ENCODE measurements at places on chromosomes 16 and 17.

DNA sequence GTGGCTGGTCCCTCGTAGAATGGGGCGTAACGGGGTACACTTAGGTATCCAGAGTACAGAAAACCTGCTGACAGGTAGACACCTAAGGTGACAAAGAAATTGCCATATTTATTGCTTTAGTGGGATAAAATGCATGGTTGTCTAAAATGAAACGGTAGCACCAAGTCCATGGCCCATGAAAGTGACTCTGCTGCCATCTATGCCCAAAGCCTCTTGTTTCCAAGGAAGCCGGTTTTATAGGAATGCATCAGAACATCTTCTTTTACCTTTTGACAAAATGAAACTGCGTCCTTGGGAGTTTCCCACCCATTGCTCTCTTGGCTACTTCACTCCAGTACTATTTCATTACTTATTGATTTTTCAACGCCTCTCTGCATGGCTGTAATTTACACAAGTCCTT, 151.3 kb upstream of the ZFHX3 start:
- no peak for DNase-seq

- no peak for DNase-seq
Measured at GRCh38 chr17:66955821-66956220, 8.7 kb upstream of the CACNG4 start.

- no peak for DNase-seq
Measured at GRCh38 chr16:86044241-86044671, 145.3 kb downstream of the IRF8 start.

- no peak for DNase-seq
Measured at GRCh38 chr16:49455991-49456745, 82.6 kb downstream of the C16orf78 start.

DNA sequence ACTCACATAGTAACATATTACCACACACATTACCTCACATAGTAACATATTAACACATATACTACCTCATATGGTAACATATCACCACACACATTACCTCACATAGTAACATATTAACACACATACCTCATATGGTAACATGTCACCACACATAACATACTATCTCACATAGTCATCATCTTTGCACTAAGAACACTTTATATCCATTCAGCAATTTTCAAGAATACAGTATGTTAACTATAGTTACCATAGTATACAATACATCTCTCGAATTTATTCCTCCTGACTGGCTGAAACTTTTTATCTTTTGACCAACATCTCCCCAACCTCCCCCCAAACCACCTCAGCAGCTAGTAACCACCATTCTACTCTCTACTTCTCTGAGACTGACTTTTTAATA, 7.6 kb downstream of the NUDT7 start:
- DNase-seq, result no peak

- no peak for DNase-seq
Measured at GRCh38 chr17:51083981-51084380, 36.7 kb downstream of the SPAG9 start.

DNA sequence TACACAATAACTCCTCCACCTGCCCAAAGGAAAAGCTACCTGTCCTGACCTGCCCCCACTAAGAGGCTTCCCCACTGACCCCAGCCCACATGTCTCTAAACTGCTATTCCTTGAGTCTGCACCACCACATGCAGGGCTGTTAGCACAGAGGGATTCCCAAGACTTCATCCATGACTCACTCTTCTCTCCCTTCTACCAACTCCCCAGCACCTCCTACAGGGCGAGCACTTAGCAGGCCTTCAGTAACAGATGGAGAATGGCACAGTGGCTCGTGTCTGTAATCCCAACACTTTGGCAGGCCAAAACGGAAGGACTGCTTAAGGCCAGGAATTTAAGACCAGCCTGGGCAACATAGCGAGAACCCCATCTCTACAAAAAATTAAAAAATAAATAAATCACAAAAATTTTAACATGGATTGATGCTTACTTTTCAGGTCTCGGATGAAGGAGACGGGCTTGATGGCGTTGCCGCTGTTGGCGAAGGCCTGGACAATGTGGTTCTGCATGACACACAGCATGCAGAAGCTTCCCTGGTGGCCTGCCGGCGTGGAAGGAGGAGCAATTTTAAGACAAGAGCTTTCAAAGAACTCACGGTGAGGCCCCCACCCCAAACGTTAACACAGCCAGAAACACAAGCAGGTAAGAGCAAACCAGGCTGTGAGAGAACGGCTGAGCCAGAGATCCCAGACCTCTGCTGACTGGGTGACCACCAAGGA, 12.0 kb downstream of the USP36 start:
- DNase-seq, result no peak

GRCh38 chr16:58012481-58012880, 11.3 kb downstream of the USB1 start:
- DNase-seq, result no peak

DNA sequence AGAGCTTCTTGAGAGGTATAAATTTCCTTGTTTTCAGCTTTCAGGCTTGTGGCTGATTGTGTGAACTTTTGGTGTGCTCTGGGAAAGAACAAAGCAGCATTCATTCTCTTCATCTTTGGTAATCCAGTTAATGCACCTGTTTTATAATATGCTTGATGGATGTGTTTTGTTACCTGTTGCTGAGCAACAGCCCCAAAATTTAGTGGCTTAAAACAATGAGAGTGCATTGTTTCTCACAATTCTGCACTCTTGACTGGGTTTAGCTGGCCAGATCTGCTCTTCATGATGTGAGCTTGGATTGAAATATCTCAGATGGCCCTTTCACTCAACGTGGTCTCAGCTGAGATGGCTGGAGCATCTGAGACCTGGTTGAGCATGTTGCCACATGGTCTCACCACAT, 58.7 kb upstream of the NOL11 start:
- no peak for DNase-seq

DNA sequence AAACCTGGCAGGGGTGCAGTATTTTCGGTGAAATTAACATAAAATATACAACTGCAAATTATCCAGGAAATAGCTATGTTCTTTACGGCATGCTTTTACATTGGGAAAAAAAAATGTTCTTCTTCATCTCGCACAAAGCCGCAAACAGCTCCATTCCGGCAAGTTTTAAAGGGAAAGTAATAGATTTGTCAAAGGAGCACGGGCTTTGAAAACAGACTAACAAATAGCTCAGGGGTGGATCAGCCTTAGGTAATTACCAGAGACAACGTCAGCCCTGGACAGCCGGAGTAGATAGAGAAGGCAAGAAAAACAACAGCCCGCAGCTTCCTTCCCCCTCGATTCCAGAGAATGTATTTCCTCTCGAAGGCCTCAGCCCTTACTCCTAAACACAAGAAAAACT, 222.5 kb downstream of the C16orf78 start:
- DNase-seq, result no peak

- no peak for DNase-seq
Measured at GRCh38 chr16:31179219-31179746, 656 bp upstream of the FUS start.

- DNase-seq, result no peak
Measured at GRCh38 chr16:9996221-9996620, 186.0 kb downstream of the GRIN2A start.

- no peak for DNase-seq
Measured at GRCh38 chr16:89502081-89502843, 5.9 kb upstream of the SPG7 start.

DNA sequence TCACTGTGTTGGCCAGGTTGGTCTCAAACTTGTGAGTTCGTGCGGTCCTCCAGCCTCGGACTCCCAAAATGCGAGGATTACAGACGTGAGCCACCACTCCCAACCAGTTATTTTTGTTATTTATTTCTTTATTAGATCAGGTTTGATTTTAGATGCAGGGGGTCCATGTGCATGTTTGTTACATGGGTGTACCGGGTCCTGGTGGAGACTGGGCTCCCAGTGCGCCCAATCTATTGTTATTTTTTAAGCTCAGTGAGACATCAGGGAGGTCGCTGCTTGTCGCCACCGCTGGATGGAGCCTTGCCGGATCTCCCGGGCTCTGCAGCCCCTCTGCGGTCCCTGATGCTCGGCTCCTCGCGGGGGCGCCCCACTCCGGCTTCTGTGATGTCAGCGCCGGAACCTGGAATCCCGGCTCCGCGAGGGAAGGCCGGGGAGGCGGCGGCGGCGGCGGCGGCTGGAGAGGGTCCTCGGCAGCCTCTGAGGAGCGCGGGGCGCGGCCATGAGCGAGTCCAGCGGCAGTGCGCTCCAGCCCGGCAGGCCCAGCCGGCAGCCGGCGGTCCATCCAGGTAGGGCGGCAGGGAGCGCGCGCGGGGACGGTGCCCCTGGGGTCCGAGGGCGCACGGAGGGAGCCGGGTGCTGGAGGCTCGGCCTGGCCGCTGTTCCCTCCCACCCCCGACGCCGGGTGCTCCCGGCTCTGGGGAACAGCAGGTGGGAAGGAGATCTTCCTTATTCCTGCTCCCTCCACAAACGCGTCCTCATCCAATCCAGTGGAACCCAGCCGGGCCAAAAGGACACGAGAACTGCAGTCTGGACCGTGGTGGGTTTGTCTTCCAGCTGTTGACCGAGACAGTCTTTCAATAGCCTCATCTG, at the start of gene TMC7:
TMC7 (plus strand) TSS at position 370 of the 870 bp plus-strand sequence; CDS start at position 500, 130 bp downstream.
- DNase-seq, result no peak
